ENCODE measurements at places on chromosomes 5 and 9.
A peak's percentile ranks its signal among the peaks of the same experiment; 100 is the strongest.

DNA sequence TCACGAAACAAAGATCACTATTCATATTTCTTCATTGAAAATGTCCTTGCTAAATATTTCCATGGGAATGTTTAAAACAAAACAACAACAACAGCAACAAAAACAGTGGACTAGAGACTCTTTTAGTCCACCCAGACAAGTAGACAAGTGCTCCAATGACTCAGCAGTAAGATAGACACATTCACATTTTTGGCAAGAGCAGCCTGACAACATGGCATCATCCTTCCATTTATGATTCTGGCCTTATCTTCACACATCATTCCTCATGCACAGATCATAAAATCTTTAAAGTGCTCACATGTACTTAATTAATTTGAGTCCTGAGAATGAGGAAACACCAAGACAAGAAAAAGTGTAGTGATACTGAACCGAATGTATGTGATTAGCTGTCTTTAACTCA, 132.6 kb upstream of the PDE4D start:
- no peaks in the 10 kb centered on the region for H3K36me3 ChIP-seq
- no peak for DNase-seq
- no peak overlapping the region for H3K27ac ChIP-seq
- no peaks in the 10 kb centered on the region for H3K27me3 ChIP-seq
- no peak overlapping the region for H3K4me3 ChIP-seq

GRCh38 chr5:90560771-90561170, 2.2 kb downstream of the ADGRV1 start:
- no peak overlapping the region for H3K27ac ChIP-seq
- DNase-seq = no peak

DNA sequence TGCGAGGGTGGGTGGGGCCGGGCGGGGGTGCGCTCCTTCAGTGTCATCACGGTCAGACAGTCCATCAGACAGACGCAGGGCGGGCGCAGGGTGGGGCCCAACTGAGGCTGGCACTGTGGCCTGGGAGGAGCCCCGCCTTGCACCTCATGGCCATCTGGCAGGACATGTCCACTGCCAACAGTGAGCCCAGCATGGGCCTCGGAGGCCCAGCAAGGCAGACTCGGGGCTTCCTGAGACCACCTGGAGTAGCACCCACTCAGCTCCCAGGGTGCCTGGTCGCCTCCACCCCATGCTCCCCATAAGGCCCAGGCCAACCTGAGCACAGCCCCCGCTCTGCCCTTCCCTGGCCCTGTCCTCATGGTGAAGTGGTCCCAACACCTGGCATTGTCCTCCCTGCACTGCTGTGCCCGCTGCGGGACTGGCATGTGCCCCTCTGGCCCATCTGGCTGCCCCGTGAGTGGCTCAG, 8.5 kb upstream of the GPSM1 start:
- peaks cover under 1% of the 10 kb centered on the region for H3K4me1 ChIP-seq
- H3K27me3 ChIP-seq = no peaks in the 10 kb centered on the region
- DNase-seq = no peak
- H3K4me3 ChIP-seq = no peak overlapping the region
- H3K27ac ChIP-seq = no peak overlapping the region

- H3K4me1 ChIP-seq = no peaks in the 10 kb centered on the region
- no peaks in the 10 kb centered on the region for H3K36me3 ChIP-seq
- DNase-seq = no peak
These were observed 424.6 kb downstream of the CCDC171 start for GRCh38 chr9:15977438-15977837.

DNA sequence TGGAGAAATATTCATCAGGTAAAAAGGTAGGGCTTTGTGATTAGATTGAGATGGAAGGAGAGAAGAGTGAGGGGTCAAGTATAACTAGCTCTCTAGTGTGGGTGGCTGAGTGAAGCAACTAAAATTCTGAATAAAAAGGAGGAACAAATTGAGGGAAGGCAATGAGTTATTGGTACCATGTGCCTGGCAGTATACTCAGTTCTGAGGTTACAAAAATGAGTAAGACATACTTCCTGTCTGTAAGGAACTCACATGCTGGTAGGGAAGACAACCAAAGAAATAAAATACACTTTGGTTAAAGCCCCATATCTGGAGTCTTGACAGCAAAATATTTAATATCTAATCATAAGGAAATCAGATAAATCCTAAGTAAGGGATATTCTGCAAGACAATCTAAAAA, 476.8 kb upstream of the C9orf72 start:
- no peaks in the 10 kb centered on the region for H3K4me1 ChIP-seq
- H3K4me3 ChIP-seq = no peak overlapping the region
- no peaks in the 10 kb centered on the region for H3K27me3 ChIP-seq
- H3K36me3 ChIP-seq = no peaks in the 10 kb centered on the region
- DNase-seq = no peak
- no peak overlapping the region for H3K27ac ChIP-seq

GRCh38 chr5:36792560-36793180, 83.9 kb upstream of the NIPBL start:
- H3K36me3 ChIP-seq = no peaks in the 10 kb centered on the region
- DNase-seq = no peak
- H3K27ac ChIP-seq = no peak overlapping the region
- no peaks in the 10 kb centered on the region for H3K27me3 ChIP-seq
- H3K4me1 ChIP-seq = no peaks in the 10 kb centered on the region

GRCh38 chr5:79666758-79667157, 22.9 kb upstream of the CMYA5 start:
- no peaks in the 10 kb centered on the region for H3K27me3 ChIP-seq
- no peaks in the 10 kb centered on the region for H3K4me1 ChIP-seq
- H3K36me3 ChIP-seq = peaks cover 3% of the 10 kb centered on the region
- no peak overlapping the region for H3K27ac ChIP-seq
- no peak overlapping the region for H3K4me3 ChIP-seq

DNA sequence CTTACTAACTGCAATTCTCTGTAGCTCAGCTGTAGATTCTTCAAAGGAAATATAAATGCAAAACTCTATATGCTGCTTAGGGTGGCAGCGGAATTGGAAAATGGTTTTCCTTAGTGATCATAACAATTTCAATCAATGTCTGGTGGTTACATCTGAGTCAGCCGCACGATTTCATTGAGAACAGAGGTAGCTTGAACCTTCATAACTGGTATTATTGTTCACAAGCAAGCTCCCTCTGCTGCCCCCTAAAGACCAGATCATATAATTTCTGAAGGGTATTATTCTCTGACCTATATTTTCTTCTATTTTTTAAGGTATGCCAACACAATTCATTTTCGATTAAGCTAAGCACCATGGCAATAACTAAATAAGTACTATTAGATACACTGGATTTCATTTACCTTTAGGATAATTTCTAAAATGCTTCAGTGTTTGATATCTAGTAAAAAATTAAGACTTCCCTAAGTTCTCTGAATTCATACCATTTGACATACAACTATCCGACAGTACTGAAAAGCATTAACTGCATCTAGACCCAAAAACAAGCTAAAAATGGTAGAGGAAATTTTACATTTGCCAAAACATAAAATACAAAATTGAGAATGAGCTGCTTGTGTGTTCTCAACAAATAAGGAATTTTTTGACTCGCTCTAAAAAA, 181.1 kb upstream of the SPEF2 start:
- H3K4me1 ChIP-seq = no peaks in the 10 kb centered on the region
- H3K36me3 ChIP-seq = no peaks in the 10 kb centered on the region
- no peak overlapping the region for H3K27ac ChIP-seq
- H3K27me3 ChIP-seq = no peaks in the 10 kb centered on the region
- DNase-seq = peak; percentile 58

- H3K27ac ChIP-seq = no peak overlapping the region
- H3K4me3 ChIP-seq = no peak overlapping the region
- H3K27me3 ChIP-seq = no peaks in the 10 kb centered on the region
- DNase-seq = peak; percentile 84
These were observed 63.4 kb upstream of the HMHB1 start for GRCh38 chr5:143748516-143748915.

GRCh38 chr9:100720922-100721321, 143.0 kb downstream of the CAVIN4 start:
- no peaks in the 10 kb centered on the region for H3K27me3 ChIP-seq
- H3K36me3 ChIP-seq = no peaks in the 10 kb centered on the region
- no peak overlapping the region for H3K4me3 ChIP-seq
- peak; percentile 90 for DNase-seq
- H3K4me1 ChIP-seq = no peaks in the 10 kb centered on the region

DNA sequence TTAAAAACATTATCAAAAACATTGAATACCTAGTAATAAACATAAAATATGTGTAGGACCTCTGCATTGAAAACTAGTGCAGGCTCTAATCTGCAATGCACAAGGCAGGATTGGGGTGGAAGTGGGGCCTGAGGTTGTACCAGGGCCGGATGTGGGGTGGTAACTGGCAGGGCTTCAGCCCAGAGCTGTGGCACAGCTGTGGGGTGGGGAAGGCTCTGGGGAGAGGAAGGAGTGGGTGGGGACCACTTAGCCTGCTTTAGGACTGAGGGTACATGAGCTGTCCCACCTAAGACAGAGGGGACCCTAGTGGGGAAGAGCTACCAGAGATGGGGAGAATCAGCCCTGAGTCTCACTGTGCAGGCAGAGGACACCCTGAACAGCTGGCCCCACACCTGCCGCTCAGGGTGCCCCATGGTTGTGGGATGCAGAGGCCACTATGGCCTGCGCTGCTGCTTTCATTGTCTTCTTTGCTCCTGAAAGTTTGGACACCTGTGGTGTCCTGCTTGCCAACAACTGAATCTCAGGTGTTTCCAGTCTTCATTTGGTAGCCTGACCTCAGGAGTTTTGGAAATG, 311.4 kb downstream of the TLE4 start:
- H3K4me1 ChIP-seq = no peaks in the 10 kb centered on the region
- no peak overlapping the region for H3K27ac ChIP-seq
- H3K4me3 ChIP-seq = no peak overlapping the region
- DNase-seq = no peak
- no peaks in the 10 kb centered on the region for H3K36me3 ChIP-seq

GRCh38 chr5:2688586-2688985, 62.9 kb downstream of the IRX2 start:
- H3K27me3 ChIP-seq = no peaks in the 10 kb centered on the region
- H3K36me3 ChIP-seq = no peaks in the 10 kb centered on the region
- DNase-seq = no peak
- no peaks in the 10 kb centered on the region for H3K4me1 ChIP-seq

DNA sequence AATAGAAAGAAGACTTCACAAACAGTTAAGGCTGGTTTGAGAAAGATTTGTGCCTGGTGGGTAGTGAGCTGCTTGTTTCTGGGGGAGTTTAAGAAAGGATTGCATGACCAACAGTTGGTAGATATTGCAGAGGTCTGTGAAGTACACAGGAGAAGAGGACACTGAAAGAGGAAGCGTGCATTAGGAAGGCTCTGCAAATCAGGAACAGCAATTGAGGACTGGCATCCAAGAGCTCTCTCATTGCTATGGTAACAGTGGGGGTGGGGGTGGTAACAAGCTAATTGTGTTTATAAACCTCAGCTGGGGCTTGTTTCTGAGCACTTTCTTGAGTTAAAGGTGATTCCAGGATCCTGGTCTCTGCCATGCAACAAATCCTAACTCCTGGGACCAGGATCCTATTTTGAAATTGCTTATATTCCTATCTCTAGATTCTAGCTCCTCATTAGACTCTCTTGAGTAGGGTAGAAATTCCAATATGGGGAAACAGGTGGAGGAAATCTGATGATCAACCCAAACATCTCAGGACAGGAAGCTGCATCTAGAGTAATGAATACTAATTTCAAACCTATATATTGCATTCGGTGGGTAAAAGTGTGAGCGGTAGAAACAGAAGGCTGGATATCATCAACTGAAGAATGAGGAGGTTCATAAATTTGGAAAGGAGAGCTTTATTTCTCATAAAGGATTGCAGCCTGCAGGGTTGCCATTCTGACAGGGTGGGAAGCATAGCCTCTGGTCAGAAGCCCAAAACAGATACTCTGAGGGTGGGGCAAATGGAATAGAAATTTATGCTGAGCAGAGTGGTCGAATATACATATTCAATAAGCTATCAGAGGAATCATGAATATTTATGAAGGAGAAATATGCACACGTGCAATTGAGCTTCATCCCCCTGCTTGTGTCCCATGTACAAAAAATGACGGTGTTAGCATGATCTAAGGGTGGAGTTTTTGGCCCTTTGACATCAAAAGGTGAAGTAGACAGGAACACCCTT, 79.4 kb downstream of the PTTG1 start:
- H3K4me3 ChIP-seq = no peak overlapping the region
- H3K36me3 ChIP-seq = no peaks in the 10 kb centered on the region
- peaks cover 2% of the 10 kb centered on the region for H3K4me1 ChIP-seq

DNA sequence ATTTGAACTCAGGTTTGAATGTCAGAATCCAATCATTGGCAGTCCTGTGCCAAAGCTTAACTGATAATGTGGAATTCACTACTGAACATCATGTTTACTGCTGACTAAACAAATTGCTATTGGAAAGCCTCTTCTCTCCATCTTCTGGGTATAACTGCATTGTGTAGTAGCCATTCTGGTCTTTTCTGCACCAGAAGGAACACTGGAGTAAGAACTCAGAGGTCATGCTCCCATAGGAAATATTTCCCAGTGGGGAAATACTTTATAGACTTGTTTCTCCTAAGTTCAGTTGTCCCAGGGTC, 25.9 kb downstream of the SLC1A3 start:
- H3K4me3 ChIP-seq = no peak overlapping the region
- no peaks in the 10 kb centered on the region for H3K36me3 ChIP-seq
- no peak for DNase-seq
- H3K27ac ChIP-seq = no peak overlapping the region

GRCh38 chr5:128579093-128579492, 41.0 kb upstream of the FBN2 start:
- no peak overlapping the region for H3K27ac ChIP-seq
- H3K4me1 ChIP-seq = no peaks in the 10 kb centered on the region
- no peak overlapping the region for H3K4me3 ChIP-seq

DNA sequence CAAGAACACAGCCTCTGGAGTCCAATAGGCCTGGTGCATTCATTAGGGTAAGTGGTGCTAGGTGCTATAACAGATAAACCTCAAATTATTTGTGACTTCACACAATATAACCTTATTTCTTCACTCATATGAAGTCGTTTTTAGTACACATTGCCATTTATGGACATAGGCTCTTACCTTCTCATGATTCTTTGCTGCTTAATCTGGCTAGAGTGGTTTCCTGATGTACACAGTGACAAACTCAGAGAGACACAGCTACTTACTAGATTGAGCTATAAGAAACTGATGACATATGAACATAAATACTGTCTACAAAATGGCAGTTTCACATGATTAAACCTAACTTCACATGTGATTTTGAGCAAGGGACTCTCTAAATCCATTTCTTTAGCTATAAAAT, 14.2 kb upstream of the SUB1 start:
- H3K27me3 ChIP-seq = no peaks in the 10 kb centered on the region
- no peak overlapping the region for H3K4me3 ChIP-seq
- DNase-seq = no peak
- H3K4me1 ChIP-seq = no peaks in the 10 kb centered on the region
- H3K27ac ChIP-seq = no peak overlapping the region

- no peaks in the 10 kb centered on the region for H3K27me3 ChIP-seq
- no peak for DNase-seq
- H3K4me3 ChIP-seq = no peak overlapping the region
These were observed 22.5 kb upstream of the FAM120AOS start for GRCh38 chr9:93475856-93476255.

DNA sequence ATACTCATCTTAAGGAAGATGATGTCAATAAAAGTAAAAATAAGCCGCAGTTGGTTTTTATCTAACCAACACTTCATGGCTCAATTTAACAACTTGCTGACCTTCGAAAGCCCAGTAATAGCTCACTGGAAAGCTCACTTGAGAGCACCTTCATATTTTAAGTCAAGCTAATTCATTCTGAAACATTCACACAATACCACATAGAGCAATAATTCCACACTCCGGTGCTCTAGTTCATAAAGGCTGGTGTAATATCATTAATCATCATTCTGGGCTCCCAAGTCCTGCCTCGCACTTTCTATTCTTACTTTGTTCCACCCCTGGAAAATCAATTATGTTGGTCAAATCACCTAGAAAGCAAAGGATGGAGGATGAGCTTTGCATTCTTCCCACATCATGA, 74.4 kb downstream of the ELAVL2 start:
- H3K4me1 ChIP-seq = peaks cover 5% of the 10 kb centered on the region
- no peaks in the 10 kb centered on the region for H3K27me3 ChIP-seq
- H3K27ac ChIP-seq = no peak overlapping the region
- no peaks in the 10 kb centered on the region for H3K36me3 ChIP-seq

All from lung (tissue), 17 donors.